ENCODE measurements at places on chromosomes 1 and 21.

GRCh38 chr1:220341126-220341525 is 68.9 kb upstream of the RAB3GAP2 start:
- no peak for DNase-seq

DNA sequence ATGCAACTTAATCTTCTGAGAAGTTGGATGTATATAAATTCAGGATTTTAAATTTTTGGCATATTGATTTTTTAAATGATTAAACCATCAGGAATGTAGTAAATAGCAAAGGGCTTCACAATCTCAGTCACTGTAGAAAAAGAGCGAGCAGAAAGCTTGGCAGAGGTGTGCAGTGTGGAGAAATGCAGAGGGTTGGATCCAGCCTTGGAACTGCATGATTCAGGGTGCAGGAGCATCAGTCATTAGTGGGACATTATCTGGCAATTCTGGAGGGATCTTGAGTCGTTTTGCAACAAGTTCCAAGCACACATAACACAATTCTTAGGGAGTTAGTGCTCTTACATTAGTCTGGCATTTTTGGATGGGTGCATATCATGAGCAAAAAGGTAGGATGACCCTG is 267.9 kb downstream of the PLA2G4A start:
- DNase-seq = no peak

- no peak for DNase-seq
These were observed 271.8 kb upstream of the C1orf105 start for GRCh38 chr1:172148707-172149106.

GRCh38 chr1:51253691-51254090 is 17.6 kb downstream of the RNF11 start:
- DNase-seq = no peak

DNA sequence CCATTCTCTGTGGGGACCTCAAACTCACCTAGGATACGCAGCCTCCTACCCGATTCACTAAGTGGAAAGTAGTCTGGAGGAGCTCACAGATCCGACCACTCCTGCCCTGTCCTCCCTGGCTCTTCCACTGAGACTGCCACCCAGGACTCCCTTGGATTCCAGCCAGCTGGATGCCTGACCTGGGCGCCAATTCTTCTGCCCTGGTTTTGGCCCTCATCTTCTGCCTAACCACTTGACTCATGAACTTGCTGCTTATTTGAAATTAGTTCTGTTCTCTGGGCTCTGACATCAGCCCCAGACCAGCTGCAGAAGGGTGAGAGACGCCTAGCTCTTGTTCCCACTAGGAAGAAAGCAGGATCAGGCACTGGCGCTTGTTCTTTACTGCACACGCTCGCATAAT is 48.9 kb downstream of the SLC35D1 start:
- no peak for DNase-seq

- peak; percentile 13 for DNase-seq
These were observed 69.4 kb downstream of the VAV3 start for GRCh38 chr1:107895403-107896191.

- DNase-seq = peak; percentile 87
These were observed at the start of gene MAD2L2 for GRCh38 chr1:11681071-11681771. MAD2L2 (minus strand) TSS chr1:11681148; CDS start chr1:11680601, 547 bp downstream.

DNA sequence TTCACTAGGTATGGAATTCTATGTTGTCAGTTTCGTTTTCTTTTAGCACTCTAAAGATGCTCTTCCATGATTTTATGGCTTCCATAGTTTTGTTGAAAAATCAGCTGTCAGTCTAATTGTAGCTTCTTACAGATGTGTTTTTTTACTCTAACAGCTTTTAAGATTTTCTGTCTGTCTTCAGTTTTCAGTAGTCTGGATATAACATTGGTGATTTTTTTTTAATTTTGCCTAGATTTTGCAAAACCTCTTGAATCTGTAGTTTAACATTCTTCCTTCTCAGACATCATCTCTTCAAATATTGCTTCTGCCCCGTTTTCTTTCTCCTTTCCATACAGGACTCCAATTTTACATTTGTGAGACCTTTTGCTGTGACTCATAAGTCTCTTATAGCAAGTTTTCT is 17.9 kb upstream of the DYRK1A start:
- DNase-seq = no peak

GRCh38 chr21:38840456-38841300 is 34.9 kb downstream of the ETS2 start:
- no peak for DNase-seq

- no peak for DNase-seq
These were observed 54.3 kb upstream of the ERO1B start for GRCh38 chr1:236336084-236336483.

GRCh38 chr1:201656311-201657032 is 117.5 kb downstream of the NAV1 start:
- DNase-seq = no peak

GRCh38 chr1:221567859-221568507 is 173.9 kb downstream of the DUSP10 start:
- no peak for DNase-seq

GRCh38 chr21:30232011-30232410 is 16.1 kb upstream of the CLDN8 start:
- no peak for DNase-seq

DNA sequence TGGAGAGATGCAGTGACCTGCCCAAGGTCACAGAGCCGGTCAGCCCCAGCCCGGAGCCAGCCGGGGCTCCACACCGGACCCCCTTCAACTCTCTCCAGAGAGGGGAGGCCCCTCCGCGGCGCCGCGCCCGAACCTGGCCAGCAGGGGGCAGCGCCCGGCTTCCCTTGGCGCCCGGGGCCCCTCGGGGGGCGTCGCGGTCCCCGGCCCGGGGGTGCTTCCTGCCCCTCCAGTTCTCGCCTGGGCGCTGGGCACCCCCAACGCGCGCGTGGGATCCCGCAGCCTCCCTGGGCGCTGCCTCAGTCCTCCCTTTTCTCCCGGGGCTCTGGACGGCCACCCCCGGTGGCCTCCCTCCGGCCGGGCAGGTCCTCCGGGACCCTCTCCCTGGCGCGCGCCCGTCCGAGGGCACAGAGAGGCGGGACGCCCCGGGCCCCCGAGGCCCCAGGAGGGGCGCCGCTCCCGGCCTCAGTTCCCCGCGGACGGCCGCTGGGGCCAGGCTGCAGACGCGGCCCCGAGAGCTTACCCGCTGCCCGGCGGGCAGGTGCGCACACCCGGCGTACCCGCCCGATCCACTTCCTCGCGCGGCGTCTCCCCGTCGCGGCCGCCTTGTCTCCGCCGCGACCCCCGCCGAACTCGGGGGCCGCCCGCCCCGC is 406 bp downstream of the HTR1D start:
- DNase-seq = no peak

GRCh38 chr1:156502894-156503697 is 2.5 kb upstream of the MEF2D start:
- no peak for DNase-seq

DNA sequence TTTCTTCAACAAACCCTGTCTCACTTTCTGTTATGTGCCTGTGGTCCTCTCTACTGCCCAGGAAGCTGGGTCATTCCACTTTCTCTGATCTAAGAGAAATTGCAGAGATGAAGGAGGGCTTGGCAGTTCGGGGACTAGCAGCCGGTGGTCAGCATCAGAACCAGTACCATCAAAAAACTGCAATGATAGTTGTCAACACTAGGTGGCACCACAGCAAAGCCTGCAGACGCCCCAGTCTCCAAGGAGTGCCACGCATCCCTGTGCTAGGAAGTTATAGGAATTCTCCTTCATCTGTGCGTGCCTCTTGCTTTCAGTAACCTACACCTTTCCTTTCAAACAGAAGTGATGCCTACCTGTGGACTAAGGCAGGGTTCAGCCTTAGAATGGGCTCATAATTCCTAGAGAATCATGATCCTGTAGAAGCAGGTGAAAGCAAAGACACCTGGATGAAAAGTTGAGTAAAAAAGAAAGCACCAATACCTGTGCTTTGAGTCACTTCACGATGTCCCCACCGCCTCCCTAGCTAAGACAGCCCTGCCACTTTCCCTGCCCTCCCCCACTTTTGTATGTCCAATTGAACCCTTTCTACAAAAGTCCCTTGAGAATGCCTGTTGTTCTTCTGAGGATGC is 129.2 kb downstream of the ADAMTS1 start:
- no peak for DNase-seq

DNA sequence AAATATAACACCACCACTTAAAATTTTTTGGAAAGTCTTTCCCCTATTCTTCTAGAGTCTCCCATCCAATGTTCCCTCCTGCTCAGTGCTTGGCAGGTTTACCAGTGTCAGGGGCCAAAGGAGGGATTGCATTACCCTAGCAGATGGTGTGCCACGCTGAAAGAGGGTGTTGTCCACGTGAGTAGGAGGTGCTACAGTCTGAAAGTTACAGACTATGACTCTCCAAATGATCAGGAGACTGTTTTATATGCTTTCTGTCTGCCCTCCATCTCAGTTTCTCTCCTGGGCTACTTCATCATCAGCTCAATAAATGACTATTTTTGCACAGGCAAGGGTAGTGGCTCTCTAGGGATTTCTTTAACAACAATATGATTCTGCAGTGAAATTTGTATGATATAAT is 31.3 kb upstream of the ANGPTL7 start:
- DNase-seq = no peak

DNA sequence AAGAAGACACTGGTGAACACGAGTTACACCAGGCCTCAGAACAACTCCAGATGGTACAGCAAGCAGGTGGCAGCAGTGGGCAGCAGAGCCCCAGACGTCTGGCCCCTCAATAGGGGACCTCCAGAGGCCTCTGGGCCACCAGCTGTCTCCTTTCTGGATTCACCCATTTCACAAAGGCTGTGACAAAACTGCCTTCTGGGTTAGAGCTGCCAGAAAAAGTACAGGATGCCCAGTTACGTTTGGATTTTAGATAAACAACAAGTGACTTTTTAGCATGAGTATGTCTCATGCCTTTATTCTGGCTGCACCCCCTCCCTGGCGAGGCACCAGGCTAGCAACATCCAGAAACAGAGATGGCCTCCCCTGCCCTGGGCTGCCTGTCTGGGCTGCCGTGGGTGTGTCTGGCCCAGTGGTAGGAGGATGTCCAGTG is 30.1 kb downstream of the ITPKB start:
- DNase-seq = no peak
